ENCODE measurements at places on chromosomes 7 and 10.

- no peak for DNase-seq
Observed at GRCh38 chr10:70508912-70509756, 30.6 kb downstream of the PALD1 start.

DNA sequence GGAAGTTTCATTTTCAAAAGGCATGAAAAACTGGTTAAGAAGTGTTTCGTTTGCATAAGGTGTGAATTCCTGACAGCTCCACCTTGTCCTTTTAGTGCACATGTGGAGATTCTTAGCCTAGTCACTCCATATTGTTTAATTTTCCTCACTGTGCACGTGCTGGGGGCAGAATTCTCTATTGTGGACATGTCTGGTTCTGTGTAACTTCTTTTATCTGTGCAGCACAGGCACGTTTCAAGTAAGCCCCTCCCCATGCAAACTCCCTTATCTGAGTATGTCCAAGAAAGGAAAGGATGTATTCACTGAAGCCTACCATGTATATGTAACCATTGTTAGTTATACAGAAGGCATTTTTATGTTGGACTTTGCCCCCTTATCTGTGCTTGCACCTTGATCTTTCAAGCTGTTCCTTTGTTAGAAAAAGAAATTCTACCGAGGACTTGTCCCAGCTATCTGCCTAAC is 1346.3 kb downstream of the REEP3 start:
- DNase-seq = no peak

- peak; percentile 76 for DNase-seq
Observed at GRCh38 chr10:90306187-90306586, 551.7 kb downstream of the HTR7 start.

- no peak for DNase-seq
Observed at GRCh38 chr10:15313843-15314242, 57.2 kb downstream of the FAM171A1 start.

DNA sequence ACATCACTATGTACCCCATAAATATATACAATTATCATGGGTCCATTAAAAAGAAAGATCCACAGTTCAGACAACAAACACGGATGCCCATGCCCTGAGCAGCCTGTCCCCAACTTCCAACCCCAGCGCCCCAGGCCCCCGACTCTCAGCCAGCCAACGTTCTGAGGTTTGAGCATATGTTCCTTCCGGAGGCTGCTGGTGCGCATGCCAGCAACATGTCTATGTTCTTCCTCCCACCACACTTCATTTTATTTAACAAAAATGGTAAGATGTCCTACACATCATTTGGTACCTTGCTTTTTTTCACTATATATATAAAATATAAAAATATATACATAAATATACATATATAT is 250.9 kb downstream of the MAD1L1 start:
- DNase-seq = no peak

- no peak for DNase-seq
Observed at GRCh38 chr10:79449181-79450146, 4.0 kb upstream of the ZCCHC24 start.

DNA sequence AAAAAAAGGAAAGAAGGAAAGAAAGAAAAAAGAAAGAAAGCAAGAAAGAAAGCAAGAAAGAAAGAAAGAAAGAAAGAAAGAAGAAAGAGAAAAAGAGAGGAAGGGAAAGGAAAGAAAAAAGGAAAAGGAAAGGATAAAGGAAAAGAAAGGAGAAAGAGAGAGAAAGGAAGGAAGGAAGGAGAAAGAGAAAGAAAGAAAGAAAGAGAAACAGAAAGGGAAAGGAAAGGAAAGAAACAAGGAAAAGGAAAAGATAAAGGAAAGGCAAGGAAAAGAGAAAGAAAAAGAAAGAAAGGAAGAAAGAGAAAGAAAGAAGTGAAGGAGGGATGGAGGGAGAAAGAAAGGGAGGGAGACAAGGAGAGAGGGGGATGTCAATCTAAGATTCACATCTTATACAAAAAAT is 20.8 kb upstream of the SFTPA2 start:
- DNase-seq = no peak

DNA sequence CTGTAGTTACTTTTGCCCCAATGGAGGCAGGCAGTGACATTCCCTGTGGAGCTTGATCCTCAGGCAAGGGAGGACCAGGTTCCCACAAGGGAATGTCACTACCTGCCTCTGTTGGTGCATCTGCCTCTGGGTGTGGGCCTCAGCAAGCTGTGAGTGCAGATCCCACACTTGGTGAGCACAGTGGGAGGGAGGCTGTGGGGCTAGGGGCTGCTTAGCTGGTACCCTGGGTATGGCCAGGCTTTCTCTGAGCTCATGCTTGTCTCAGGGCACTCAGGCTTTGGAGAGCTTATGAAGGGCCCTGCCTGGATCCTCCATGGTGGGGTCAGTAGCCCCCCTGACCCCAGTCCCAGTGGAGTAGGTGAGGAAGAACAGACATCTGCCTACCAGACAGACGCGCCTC is 16.2 kb upstream of the ZNF488 start:
- DNase-seq = no peak

GRCh38 chr7:100432053-100432452 is 2.4 kb downstream of the MEPCE start:
- DNase-seq = no peak

- DNase-seq = no peak
Observed at GRCh38 chr7:132433301-132433700, 143.0 kb downstream of the PLXNA4 start.

GRCh38 chr7:2638224-2638991 is 6.6 kb downstream of the TTYH3 start:
- DNase-seq = no peak

DNA sequence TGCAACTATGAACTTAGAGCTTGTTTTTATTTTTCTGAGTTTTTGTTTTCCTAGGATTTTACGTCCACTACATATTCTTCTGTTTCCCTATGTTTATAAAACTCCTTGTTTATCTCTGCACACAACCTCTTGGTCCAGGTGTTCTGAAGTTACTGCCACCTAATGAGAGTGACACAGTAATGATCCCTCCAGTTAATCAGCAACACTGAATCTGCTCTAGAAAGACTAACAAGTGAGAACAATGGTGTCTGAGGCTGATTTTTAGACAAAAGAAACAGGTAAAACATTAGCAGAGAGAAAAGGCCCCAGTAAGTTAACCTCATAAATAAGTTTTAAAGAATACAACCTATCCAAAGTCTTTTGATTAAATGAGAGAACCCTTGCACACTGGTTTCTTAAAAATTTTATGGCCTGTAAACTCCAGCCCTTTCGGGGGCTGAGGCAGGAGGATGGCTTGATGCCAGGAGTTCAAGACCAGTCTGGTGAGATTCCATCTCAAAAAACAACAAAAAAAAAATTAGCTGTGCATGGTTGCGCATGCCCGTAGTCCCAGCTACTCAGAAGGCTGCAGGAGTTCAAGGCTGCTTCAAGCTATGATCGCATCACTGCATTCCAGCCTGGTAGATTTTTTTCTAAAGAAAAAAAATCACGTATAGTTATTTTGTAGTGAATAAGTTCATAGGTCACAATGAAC is 397.6 kb downstream of the MAGI2 start:
- DNase-seq = peak; percentile 40

GRCh38 chr7:71348821-71349681 is 217.1 kb downstream of the GALNT17 start:
- DNase-seq = no peak

- peak; percentile 20 for DNase-seq
Observed at GRCh38 chr10:104123397-104123796, 1.4 kb downstream of the SFR1 start.

- DNase-seq = no peak
Observed at GRCh38 chr7:13748998-13749397, 240.5 kb downstream of the ETV1 start.

- DNase-seq = no peak
Observed at GRCh38 chr10:111656066-111656465, 527.5 kb downstream of the GPAM start.

DNA sequence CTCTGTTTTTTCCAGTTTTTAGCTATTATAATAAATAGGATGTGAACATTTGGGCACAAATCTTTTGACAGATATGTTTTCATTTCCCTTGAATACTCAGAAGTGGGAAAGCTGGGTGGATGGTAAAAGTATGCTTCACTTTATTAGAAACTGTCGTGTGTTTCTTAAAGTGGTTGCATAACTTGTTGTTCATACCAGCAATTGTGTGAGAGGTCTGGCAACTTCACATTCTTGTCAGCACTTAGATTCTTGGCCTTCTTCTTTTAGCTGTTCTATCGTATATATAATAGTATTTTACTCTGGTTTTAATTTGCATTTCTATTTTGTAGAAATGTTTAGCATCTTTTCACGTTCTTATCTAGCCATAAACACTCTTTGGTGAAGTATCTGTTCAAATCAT is 894.4 kb downstream of the KCNMA1 start:
- DNase-seq = no peak

DNA sequence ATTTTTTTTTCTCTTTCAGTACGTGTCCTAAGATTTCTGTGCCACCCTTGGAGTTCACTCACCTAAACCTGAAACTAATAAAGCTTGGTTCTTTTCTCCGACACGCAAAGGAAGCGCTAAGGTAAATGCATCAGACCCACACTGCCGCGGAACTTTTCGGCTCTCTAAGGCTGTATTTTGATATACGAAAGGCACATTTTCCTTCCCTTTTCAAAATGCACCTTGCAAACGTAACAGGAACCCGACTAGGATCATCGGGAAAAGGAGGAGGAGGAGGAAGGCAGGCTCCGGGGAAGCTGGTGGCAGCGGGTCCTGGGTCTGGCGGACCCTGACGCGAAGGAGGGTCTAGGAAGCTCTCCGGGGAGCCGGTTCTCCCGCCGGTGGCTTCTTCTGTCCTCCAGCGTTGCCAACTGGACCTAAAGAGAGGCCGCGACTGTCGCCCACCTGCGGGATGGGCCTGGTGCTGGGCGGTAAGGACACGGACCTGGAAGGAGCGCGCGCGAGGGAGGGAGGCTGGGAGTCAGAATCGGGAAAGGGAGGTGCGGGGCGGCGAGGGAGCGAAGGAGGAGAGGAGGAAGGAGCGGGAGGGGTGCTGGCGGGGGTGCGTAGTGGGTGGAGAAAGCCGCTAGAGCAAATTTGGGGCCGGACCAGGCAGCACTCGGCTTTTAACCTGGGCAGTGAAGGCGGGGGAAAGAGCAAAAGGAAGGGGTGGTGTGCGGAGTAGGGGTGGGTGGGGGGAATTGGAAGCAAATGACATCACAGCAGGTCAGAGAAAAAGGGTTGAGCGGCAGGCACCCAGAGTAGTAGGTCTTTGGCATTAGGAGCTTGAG is at the start of gene CFTR:
TSS of gene CFTR (plus strand) at position 801 of the 830 bp plus-strand sequence. CDS start 70 bp downstream, outside the sequence.
- DNase-seq = no peak

DNA sequence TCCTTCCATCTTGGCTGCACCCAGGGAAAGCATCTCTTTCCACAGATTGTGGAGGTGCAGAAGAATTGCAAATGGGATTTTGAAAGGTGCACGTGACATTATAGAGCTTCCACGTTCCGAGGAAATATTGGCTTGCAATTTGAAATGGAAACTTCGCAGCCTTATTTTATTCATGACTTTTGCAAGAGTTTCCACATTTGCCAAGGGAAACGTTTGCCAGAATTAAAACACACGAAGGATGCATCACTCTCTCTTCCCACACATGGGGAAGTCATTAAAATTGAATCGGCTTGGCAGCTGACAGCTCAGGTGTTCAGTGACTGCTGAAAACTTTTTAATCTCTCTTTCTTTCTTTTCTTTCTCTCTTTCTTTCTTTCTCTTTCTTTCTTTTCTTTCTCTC is 475.4 kb upstream of the IGFBP3 start:
- DNase-seq = no peak

DNA sequence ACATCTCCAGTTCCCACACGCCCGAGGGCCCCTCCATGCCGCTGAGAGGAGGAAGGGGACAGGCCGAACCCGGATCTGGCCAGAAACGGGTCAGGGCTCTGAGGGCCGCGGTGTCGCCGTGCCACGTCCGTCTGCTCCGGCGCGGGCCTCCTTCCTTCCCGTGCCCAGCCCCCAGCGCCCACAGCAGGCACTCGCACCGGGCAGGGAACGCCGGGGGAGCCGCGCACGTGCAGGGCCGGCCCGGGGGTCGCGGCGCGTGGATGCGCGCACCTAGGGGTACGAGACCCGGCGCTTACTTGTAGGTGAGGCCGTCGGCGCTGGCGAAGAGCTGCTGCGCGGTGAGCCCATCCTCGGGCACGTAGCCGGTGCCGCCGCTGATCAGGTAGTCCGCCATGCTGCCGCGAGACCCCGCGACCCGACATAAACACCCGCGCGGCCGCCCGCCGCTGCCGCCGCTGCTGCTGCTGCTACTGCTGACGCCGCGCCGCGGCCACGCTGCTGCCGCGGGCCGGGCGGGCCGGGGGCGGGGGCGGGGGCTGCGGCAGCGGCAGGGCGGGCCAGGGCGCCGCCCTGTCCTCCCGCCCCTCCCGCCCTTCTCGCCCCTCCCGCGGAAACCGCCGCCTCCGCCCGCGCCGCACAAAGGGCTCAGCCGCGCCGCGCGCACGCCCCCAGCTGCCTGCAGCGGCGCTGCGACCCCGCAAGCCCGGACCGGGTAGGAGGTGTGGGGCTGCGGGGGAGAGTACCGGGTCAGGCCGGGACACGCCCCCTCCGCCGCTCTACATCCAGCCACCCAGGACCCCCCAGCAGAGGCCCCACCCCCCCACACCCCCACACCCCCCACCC is 4.1 kb downstream of the IMPDH1 start:
- DNase-seq = peak; percentile 30

- no peak for DNase-seq
Observed at GRCh38 chr10:91496016-91496415, 85.9 kb downstream of the HECTD2 start.

DNA sequence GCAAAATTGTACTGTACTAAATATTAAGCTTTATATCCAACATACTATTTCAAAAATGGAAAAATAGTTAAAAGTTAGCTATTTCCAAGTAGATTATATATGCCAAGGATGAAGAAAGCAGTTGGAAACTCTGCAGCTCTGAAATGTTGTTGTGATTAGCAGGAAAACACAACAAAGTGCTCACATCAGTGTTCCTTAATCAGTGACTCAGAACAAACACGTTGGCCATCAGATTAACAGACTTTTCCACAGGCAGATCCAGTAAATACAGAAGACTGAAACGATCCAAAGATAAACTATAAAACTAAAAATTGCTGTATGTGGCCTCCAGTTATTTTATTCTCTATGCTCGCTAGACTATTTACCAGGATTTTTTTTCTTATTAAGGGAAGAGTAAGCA is 99.6 kb upstream of the SEMA3D start:
- no peak for DNase-seq

DNA sequence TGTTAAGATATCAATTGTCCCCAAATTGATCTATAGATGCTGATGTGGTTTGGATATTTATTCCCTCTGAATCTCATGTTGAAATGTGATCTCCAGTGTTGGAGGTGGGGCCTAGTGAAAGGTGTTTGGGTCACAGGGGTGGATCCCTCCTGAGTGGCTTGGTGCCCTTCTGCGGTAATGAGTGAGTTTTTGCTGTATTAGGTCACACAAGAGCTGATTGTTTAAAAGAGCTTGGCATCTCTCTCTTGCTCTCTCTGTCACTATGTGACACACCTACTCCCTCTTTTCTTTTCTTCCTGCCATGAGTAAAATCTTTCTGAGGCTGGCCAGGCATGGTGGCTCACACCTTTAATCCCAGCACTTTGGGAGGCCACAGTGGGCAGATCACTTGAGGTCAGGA is 98.2 kb upstream of the KAT6B start:
- DNase-seq = peak; percentile 73

GRCh38 chr7:79236352-79237028 is 217.0 kb downstream of the MAGI2 start:
- no peak for DNase-seq

GRCh38 chr10:3635211-3635671 is 149.8 kb downstream of the KLF6 start:
- no peak for DNase-seq

- no peak for DNase-seq
Observed at GRCh38 chr10:132362151-132362611, 30.2 kb downstream of the LRRC27 start.

- no peak for DNase-seq
Observed at GRCh38 chr10:50250096-50250854, 1.0 kb downstream of the ASAH2 start.

Measured in mammary epithelial cell (primary cell).